ENCODE measurements at places on chromosomes 13 and 19.
A peak's percentile ranks its signal among the peaks of the same experiment; 100 is the strongest.

- no peak for DNase-seq
These were observed 1137.1 kb downstream of the OLFM4 start for GRCh38 chr13:54165581-54166215.

- DNase-seq, result no peak
These were observed 27.3 kb upstream of the FAM124A start for GRCh38 chr13:51194942-51195341.

GRCh38 chr13:44575741-44576350 is at the start of gene TSC22D1:
TSS of gene TSC22D1 (minus strand) at chr13:44576330. CDS start at chr13:44576074, 256 bp downstream.
- peak; percentile 43 for DNase-seq

DNA sequence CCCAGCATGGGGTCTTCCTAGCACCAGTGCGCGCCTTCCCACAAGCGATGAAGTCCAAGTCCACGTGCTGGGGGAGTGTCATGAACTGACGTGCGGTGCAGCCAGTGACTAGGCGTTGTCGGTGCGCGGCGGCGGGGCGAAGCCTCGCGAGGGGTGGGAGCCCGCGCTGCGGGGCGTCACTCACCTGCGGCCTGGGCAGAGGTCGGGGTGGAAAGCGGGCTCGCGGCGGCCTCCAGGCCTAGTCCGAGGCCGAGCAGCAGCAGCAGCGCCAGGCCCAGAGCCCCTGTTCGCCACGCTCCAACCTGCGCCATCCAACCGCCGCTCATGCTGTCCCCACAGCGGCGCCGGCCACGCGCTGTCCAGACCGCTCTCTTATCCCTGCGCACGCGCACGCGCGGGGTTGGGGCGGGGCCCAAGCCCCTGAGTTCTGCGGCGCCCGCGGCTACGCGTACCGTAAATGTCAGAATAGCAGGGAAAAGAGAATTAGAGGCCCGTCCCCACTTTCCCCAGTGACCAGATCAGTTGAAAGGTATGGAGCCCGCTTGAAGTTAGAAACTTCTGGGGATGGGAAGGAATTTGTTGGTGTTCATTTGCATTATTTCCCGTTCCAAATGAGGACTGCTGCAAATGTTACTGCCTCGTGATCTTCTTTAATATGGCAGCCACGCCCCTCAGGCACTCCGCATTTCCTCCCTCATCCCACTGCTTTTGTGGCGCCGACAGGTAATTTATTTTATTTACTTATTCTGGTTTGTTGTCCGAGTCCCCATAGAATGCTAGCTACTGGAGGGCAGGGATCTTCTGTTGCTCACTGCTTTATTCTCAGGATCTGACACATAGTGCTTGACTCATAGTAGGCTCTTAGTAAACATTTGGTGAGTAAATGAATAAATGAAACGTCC is at the start of gene CD320:
Gene CD320 (minus strand): TSS at position 394 of the 902 bp plus-strand sequence. CDS start 68 bp downstream, at position 326.
- peak; percentile 64 for DNase-seq

GRCh38 chr13:37869756-37870488 is at the start of gene TRPC4:
TSS of gene TRPC4 (minus strand) at chr13:37869772. CDS start at chr13:37783333, 86,439 bp downstream.
- DNase-seq, result no peak

Measured in bone marrow (tissue), 2 donors.